CD4-positive, alpha-beta T cell treated with Interleukin-4 for 1 hour (primary cell): ENCODE measurements at places on chromosomes 6 and 20.

DNA sequence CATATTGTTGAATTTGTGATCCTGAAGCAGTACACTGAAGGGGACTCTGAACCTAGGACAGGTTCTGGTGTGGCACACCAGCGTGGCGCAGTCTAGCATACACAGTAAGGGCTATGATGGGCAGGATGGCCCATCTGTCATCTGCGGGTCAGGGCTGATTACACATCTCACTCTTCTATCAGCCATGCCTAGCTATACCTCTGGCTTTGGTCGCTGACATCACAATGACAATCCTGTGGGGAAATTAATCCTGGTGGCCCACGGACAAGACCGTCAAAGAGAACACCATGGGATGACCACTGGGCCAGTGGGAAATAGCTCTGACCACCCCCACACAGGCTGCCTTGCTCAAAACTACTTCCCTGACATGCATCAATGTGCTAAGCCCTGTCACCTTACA is 2.8 kb downstream of the SNHG17 start:
- DNase-seq = no peak

- peak; percentile 32 for DNase-seq
These were observed 68.1 kb downstream of the HFE start for GRCh38 chr6:26155061-26155930.

- DNase-seq = peak; percentile 91
These were observed 38.0 kb downstream of the PIM1 start for GRCh38 chr6:37207903-37208456.

DNA sequence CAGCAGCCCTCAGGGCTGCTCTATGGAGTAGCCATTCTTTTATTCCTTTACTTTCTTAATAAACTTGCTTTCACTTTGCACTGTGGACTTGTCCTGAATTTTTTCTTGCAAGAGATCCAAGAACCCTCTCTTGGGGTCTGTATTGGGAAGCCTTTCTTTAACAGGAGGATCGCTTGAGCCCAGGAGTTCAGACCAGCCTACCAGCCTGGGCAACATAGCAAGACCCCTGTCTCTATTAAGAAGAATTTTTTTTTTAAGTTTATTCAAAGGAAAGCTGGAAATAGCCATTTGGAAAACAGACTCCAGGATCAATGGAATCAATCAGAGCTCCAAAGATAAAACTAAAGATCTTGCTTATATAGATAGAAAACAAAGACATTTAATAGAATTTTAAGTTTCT is 29.1 kb downstream of the OR2B2 start:
- no peak for DNase-seq

GRCh38 chr20:9955646-9956045 is 79.1 kb upstream of the ANKEF1 start:
- no peak for DNase-seq

DNA sequence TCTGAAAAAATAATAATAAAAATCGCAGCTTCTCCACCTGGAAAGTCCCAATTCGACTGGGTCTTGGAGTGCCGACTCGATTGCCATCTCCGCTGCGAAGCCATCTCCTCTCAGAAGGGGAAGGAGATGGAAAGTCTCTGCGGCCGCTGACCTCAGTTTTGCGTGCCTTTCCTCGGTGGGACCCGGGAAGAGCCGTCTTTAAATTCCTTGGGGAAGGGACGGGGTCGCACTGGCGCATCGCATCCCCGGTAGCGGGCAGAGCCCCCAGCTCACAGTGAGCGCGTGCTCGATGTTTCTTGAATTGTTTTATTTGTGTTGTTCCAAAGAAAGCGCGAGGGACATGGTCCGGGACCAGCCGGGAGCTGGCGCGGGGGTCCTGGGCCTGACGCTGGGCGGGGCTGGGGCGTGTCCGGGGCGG is 270 bp upstream of the TIAM2 start:
- DNase-seq = no peak

DNA sequence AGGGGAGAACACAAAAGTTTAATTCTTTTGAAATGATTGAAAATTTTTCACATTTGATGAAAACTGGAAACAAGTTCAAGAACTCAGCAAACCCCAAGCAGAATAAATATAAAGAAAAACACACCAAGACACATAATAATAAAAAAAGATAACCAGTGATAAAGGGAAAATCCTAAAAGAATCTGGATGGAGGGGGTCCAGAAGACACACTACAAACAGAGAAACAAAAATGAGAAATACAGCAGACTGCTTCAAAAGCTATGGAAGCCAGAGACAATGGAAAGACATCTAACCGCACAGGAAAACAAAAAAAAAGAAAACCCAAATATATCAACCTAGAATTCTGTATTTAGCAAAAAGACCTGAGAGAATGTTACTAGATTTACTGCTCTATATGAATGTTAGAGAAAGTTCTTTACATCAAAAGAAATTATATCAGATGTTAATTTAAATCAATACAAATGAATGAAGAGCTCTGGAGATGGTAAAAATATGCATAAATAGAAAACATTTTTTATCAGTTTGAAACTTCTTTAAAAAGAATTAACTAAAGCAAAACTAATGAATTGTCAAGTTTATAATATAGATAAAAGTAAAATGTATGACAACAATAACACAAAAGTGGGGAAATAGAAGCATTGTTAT is 310.7 kb upstream of the PREP start:
- no peak for DNase-seq

DNA sequence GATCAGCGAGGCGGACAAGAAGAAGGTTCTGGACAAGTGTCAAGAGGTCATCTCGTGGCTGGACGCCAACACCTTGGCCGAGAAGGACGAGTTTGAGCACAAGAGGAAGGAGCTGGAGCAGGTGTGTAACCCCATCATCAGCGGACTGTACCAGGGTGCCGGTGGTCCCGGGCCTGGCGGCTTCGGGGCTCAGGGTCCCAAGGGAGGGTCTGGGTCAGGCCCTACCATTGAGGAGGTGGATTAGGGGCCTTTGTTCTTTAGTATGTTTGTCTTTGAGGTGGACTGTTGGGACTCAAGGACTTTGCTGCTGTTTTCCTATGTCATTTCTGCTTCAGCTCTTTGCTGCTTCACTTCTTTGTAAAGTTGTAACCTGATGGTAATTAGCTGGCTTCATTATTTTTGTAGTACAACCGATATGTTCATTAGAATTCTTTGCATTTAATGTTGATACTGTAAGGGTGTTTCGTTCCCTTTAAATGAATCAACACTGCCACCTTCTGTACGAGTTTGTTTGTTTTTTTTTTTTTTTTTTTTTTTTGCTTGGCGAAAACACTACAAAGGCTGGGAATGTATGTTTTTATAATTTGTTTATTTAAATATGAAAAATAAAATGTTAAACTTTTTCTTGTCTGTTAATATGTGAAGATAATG is 2.2 kb downstream of the HSPA1B start:
- DNase-seq = no peak

- DNase-seq = no peak
These were observed 501.4 kb downstream of the BCKDHB start for GRCh38 chr6:80607811-80608391.

DNA sequence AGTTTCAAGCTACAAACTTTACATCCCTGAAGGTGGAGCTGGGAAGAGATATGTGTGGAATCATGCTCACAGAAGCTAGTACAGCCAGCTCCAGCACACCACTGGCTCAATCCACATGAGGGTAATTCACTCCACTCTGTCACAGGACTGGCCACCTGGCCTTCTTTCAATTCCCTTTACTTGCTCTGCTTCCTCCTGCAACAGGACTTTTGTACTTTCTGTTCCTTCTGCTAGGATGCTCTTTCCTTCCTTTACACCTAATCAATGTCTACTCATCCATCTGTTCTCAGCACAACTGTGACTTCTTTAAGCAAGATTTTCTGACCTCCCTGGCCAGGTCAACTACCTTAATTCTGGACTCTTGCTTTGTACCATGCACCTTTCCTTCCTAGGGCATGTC is 39.4 kb upstream of the MYB start:
- no peak for DNase-seq

- peak; percentile 91 for DNase-seq
These were observed at the start of gene LZTS3 for GRCh38 chr20:3172933-3173609. Gene LZTS3 (minus strand): TSS chr20:3173549. CDS start chr20:3167163, 6,386 bp downstream.

DNA sequence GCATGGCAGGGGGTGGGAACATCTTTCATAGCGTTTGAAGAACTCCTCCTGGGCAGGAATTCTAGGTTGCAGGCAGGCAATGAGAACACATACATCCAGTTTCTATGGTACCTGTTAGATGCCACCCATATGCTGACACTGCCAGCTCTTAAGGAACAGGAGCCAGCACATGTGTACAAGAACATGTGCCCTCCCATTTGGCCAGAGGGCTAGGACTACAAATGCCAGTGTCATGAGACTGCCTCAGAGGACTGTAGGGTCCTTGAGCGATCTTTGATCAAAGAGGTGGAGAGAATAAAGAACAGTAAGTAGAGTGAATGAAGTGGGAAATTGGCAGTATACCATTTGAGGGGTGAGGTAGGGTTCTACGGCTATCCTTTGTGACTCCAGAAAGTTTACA is 45.8 kb downstream of the GCLC start:
- DNase-seq = no peak

- DNase-seq = no peak
These were observed 9.8 kb upstream of the DEFB129 start for GRCh38 chr20:217266-217665.

GRCh38 chr20:61758564-61759200 is 307.0 kb downstream of the TAF4 start:
- DNase-seq = no peak

DNA sequence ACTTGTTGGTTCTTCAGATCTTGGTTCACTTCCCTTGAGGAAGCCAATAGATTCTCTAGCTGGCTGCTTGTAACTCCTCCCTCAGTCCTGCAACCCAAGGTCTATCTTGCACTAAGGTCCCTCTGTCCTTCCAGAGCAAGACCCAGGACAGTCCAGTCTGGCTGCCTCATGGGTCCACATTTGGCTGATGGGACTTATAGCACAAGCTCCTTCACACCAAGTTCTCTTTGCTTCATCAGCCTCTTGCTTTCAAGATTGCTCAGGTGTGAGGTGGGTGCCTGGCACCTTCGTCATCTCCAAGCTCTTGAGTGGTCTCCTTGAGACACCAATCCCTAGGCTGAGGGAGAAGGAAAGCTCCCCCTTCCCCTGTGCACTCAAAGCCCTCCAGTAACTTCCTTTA is 28.3 kb downstream of the NSFL1C start:
- no peak for DNase-seq

DNA sequence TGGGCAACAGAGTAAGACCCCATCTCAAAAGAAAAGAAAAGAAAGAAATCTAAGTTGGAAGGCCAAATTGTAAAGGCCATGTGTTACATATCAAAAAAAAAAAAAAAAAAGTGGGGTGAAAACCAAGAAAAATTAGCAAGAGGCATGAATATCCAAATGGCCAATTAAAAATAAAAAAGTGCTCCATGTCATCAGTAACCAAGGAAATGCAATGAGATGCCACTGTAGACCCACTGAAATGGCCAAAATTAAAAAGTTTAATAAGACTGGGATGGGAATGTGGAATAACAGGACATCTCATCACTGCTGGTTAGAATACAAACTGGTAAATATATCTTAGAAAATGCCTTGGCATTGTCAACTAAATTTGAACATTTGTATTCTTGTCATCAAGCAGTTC is 30.1 kb upstream of the BCLAF1 start:
- DNase-seq = no peak
